Retinal pigment epithelial cell (primary cell): ENCODE measurements at places on chromosomes 7 and 10.
A peak's percentile ranks its signal among the peaks of the same experiment; 100 is the strongest.

DNA sequence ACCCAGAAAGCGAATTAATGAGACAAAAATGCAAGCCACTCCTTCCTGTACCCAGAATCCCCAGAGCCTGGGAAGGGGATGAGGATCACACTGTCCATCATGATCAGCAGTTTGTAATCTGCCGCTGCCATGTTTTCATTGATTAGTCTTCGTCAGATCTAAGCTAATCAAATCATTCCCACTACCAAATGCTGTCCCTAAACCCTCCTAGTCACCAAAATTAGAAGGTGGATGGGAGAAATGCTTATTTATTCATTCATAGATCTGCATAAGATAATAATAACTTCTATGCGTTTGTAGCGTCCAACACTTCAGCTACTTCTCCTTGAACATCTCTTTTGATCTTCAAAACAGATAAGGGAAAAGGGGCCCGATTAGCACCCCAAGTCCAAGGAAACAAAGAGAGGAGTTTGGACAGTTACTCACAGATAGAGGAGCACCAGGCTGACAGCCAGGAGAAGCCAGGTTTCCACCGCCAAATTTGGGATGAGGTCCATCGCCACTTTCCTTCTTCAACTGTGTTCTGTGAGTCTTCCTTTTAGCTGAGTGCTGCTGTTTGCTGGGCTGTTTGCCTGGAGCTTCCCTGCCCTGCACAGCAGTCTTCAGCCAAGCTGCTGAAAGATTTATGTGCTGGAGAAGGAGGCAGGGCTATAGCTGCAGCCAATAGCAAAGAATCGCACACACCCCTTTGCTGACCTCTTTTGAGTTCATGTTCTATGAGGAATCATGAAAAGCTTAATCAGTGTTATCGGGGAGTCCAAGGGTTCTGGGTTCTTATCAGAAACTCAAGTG, at the start of gene CYP3A5:
CYP3A5 (minus strand) TSS at position 597 of the 792 bp plus-strand sequence; CDS start at position 497, 100 bp downstream.
- no peak for DNase-seq

- no peak for DNase-seq
Observed at GRCh38 chr7:13115855-13116254, 428.4 kb downstream of the ARL4A start.

DNA sequence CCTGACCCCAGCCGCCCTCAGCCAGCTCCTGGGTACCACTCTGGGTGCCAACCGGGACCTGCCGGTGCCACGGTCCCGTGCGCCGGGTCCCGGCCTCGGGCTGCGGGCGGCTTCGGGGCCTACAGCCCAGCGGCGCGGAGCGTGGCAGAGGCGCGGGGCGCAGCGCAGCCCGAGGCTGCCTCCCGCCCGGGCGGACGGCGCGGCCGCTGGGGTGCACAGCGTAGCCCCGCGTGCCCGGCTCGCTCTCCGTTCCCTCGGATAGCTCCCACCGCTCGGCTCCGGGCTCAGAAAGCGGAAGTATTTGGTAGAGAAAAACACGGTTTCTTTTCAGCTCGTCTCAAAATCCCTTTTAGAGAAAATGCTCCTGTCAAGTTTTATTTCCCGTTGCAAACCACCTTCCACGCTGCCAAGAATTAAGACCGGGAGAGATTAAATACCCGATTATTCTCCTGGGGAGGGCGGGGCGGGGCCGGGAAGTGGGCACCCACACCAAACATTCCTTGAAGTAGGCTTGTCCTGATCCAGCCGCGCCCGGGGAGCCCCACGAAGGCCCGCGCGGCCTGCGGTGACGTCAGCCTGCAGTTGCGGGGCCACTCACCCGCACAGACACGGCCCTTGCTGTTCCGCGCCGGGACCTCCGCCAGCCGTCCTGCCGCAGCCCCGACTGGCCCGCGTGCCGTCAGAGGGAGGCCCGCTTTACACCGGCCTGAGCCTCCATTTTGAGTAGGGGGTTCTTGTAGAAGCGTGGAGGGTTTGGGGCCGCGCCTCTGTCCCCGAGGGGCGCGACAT, 7.2 kb downstream of the HOXA13 start:
- no peak for DNase-seq

GRCh38 chr10:43960981-43961380, 312.3 kb upstream of the ZNF32 start:
- no peak for DNase-seq

- no peak for DNase-seq
Observed at GRCh38 chr10:6647811-6648526, 67.9 kb upstream of the PRKCQ start.

DNA sequence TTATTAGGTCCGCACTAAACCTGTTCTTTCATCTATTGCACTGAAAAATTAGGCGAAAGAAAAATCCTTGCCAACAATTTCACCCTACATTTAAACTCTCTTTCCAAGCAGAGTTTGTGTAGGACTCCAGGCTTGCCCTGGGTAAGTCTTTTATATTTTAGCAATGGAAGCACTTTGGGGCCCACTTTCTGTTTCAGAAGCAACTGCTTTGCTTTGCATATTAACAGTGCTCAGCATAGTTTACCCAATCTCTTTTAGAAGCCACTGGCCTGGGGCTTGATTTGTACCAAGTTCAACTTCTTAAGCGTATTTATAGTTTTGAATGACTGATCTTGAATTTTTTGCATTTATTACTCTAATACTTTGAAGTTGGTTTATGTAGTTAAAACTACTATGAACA, 78.8 kb upstream of the MDFIC start:
- DNase-seq, result no peak

DNA sequence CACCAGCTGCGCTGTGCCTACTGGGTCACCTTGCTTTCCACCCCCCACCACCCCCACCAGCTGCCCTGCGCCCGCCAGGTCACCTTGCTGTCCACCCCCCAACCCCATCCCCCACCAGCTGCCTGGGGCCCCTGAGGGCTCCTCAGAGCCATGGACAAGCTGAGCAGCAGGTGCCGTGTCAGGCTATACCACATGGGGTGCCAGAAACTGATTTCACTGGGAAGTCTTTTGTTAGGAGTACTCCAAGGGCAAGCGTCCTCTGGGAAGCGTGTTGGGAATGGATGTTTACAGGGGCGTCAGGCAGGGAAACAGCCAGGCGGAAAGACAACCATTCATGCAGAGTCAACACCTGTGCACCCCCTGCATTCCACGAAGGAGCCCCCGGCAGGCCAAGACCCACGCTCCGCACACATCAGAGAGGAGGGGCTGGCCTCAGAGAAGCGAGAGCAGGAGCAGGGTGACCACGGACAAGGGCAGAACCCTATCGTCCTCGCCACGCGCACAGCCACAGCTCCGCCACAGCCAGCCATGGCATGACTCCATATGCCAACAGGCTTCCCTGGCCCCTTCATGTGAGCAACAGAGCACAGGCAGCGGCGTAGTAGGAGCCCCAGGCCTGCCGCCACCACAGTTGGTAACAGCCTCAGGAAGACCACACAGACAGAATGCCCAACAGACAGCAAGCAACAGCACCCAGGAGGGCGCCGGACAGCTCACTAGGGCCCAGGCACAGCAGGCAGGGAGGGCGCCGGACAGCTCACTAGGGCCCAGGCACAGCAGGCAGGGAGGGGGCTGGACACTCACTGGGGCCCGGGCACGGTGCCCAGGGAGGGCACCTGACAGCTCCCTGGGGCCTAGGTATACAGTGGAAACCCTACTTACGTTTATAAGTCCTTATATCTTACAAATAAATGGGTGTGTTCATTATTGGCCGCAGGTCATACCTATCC, 180.8 kb downstream of the MAD1L1 start:
- no peak for DNase-seq

DNA sequence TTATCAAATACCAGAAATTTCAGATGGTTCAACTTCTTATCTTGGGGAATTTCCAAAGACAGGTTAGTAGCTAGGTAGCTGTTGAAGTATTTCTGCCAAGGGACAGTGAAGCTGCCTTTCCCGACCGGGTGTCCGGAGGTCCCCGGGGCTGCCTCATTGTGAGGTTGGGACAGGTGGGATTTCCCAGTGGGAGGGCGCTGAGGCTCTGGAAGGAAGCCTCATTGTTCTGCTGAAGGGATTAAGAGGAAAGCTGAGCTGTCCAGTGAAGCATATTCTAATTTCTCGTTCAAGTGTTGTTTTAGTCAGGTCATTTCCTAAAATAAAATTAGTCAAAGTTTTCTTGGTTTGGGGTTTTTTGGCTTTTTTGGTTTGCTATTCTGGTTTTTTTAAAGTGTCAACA, 244.2 kb downstream of the MGMT start:
- peak; percentile 17 for DNase-seq

DNA sequence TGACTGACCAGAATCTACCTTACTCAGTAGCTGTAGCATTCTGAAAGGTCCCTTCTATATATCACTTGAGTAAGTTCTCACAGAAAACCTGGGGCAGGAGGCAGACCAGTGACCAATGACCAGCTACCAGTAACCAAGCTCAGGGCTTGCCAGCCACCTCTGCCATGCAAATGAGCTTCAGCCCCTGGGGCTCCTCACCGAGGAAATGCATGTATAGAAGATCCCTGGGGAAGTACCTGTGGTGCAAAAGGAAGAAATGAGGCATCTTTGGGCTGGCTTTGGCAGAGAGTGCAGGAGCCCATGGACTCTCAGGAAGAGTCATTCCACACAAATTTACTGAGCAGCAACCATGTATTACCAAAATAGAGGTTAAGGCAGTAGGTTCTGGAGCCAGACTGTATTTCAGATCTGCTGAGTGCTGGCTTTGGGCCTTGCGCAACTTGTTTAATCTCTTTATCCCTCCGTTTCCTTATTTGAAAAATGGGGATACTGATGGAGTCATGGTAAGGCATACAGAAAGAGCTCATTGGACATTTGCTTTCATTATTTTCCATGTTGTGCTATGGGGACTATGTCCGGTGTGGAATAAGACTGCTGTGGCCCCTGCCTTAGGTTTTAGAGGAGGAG, 41.1 kb upstream of the FAM204A start:
- DNase-seq, result no peak

DNA sequence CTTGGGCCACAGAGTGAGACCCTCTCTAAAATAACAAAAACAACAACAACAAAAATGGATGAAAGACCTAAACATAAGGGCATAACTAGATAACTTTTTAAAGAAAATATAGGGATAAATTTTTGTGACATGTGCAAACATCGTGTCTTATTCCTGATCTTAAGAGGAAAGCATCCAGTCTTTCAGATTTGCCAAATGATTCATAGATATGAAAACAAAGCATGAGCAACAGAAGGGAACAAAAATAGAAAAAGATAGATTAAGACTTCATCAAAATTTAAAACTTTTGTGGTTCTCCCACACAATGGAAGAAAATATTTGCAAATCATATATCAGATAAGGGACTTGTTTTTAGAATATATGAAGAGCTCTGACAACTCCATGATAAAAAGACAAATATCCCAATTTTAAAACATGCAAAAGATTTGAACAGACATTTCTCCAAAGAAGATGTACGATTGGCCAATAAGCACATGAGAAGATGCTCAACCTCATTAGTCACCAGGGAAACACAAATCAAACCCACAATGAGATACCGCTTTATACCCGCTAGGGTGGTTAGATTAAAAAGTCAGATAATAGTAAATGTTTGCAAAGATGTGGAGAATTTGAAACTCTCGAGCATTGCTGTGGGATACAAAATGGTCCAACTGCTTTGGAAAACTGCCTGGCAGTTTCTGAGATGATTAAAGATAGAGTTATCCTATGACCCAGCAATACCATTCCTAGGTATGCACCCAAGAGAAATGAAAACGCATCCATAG, 20.3 kb downstream of the PPIF start:
- no peak for DNase-seq

GRCh38 chr7:366161-366803, 76.3 kb downstream of the FOXL3 start:
- no peak for DNase-seq

DNA sequence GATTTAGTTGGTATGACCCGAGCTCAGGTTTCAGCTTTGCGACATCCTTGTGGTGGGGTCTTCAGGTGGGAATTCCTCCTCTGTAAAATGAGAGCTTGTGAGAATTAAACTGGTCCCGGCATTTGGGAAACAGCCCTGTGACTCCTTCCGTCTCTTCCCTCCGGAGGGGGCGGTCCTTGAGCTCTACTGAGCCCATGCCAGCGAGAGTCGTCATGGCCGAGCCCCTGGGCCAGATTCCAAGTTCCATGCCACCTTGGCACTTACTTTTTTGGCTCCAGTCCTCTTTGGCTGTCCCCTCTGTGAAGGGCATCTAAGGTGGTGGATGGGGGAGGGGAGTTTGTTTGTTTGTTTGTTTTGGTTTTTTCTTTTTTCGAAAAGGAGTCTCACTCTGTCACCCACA, 47.6 kb downstream of the GTF2IRD1 start:
- no peak for DNase-seq

- DNase-seq, result no peak
Observed at GRCh38 chr10:8392216-8392615, 337.7 kb downstream of the GATA3 start.

GRCh38 chr7:35552691-35553090, 142.2 kb downstream of the HERPUD2 start:
- no peak for DNase-seq

DNA sequence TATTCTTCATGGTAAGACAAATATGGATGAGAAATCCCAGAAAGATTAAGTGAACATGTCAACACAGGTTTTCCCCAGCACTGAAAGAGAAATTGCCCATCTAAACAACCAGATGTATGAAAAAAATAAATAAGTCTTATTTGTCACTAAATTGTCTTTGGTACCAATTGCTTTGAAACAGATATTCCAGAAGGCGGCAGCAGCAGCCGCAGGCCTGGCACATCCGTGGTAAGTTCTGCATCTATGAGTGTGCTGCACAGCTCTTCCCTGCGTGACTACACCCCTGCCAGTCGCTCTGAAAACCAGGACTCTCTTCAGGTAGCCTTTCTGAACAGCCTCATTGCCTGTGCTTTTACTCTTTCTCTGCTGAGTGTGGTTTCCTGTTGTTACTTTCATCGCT, 49.7 kb upstream of the GATAD1 start:
- no peak for DNase-seq

GRCh38 chr7:158357898-158358821, 229.5 kb downstream of the PTPRN2 start:
- DNase-seq, result no peak

GRCh38 chr10:680745-681144, 8.7 kb downstream of the DIP2C start:
- DNase-seq, result no peak

GRCh38 chr7:15593382-15593781, 31.6 kb upstream of the AGMO start:
- DNase-seq, result no peak

- DNase-seq, result no peak
Observed at GRCh38 chr7:94618126-94618525, 37.8 kb downstream of the SGCE start.

- no peak for DNase-seq
Observed at GRCh38 chr7:16207321-16207720, 214.0 kb downstream of the CRPPA start.

DNA sequence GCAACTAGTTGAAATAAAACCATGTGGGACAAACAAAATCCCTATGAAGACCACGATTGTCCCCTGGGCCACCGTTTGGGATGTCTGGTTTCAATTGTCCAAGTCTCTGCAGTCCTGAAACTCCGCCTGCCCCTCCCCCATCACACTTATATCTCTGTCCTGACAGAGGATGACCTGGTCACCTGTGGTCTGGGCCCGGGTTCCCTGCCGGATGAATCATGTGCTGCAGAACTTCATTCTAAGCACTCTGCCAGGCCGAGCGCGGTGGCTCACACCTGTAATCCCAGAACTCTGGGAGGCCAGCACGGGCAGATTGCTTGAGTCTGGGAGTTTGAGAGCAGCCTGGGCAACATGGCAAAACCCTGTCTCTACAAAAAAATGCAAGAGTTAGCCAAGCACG, 91.1 kb downstream of the COL13A1 start:
- DNase-seq, result no peak
